Stimulated activated CD8-positive, alpha-beta memory T cell treated with anti-CD3 and anti-CD28 coated beads, Interleukin-4, amount 100 ng/mL, for 4 hours (primary cell): ENCODE measurements at places on chromosomes 1 and 21.

GRCh38 chr1:19925342-19926070 lies 2.1 kb upstream of the PLA2G2E start:
- no peak for DNase-seq

DNA sequence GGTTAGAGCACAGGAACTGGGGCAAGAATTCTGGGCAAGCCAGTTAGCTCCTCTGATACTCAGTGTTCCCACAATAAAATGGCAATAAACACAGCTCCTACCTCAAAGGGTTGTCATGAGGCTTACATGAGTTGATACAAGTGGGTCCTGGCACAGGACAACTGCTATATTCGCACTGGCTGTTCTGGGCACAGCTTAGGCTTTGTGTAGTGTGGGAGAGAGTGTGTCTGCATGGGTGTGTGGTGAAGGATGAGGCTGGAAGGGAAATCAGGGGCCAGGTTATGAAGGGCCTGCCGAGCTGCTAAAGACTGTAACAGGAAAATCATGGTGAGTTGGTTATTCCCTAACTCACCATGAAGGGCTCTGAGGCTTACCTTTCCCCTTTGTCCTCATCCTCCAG lies 18.7 kb downstream of the ETV3 start:
- DNase-seq: no peak

DNA sequence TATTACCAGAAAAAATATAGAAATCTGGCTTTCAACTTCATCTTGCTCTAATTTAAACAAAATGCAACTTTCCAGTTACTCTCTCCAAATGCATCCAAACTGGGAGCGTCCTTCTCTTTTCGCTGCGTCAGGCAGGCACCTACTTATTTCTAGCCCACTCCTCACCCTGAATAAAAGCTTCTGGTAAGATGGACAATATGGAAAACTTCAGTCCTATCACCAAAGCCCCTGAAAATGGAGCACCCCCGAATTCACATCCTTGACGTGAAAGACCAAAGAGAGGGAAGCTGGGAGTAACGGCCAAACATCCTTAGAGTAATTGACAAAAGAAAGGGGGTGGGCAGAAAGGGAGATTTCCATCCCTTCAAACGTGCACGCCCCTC lies 5.5 kb upstream of the PROX1 start:
- DNase-seq: no peak

GRCh38 chr1:216936779-216937178 lies 213.6 kb upstream of the ESRRG start:
- DNase-seq: no peak

GRCh38 chr1:55402671-55403464 lies 187.7 kb upstream of the USP24 start:
- no peak for DNase-seq

- no peak for DNase-seq
Observed at GRCh38 chr1:157403203-157403602, 149.1 kb downstream of the FCRL5 start.

DNA sequence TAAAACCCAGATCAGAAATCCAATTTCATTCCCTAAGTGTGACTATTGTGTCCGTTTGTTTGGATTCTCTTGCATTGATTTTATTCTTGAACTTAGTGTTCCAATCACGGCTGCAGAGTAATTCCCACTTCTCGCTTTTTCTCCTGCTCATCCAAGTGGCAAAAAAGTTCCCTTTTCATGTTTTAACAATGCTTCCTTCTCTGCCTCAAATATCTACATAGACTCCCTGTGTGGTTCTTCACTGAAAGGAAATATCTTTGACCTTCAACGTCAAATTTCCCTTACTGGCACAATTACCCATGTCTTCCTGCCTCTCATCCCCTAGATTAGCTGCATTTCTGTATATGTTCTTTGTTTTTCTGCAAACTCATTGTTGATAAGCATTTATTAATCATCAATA lies 305.4 kb downstream of the BACH1 start:
- no peak for DNase-seq

- no peak for DNase-seq
Observed at GRCh38 chr1:3249631-3250501, 180.9 kb downstream of the PRDM16 start.

DNA sequence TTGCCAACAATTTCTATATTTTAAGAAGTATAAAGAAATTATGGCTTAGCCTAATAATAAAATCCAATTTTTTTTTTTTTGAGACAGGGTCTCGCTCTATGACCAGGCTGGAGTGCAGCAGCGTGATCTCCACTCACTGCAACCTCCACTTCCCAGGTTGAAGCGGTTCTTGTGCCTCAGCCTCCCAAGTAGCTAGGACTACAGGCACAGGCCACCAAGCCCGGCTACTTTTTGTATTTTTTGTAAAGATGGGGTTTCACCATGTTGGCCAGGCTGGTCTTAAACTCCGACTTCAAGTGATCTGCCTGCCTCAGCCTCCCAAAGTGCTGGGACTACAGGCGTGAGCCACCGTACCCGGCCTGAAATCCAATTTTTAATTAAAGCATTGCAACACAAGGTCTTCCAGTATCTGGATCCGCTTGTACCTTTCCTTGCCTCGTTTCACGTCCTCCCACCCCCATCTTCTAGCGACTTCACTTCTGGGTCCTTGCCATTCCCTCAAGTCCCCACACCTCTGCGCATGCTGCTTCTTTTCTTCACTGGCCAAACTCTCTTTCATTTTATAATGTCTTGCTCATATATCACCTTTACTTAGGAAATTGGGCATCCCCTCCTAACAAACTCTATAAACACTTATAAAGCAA lies 2.3 kb downstream of the FUBP1 start:
- no peak for DNase-seq

- DNase-seq: no peak
Observed at GRCh38 chr21:40333731-40334130, 466.5 kb downstream of the PCP4 start.

GRCh38 chr1:35726450-35727433 lies 8.1 kb upstream of the C1orf216 start:
- DNase-seq: peak; percentile 29

GRCh38 chr1:159051436-159051835 lies 25.1 kb downstream of the AIM2 start:
- DNase-seq: no peak

DNA sequence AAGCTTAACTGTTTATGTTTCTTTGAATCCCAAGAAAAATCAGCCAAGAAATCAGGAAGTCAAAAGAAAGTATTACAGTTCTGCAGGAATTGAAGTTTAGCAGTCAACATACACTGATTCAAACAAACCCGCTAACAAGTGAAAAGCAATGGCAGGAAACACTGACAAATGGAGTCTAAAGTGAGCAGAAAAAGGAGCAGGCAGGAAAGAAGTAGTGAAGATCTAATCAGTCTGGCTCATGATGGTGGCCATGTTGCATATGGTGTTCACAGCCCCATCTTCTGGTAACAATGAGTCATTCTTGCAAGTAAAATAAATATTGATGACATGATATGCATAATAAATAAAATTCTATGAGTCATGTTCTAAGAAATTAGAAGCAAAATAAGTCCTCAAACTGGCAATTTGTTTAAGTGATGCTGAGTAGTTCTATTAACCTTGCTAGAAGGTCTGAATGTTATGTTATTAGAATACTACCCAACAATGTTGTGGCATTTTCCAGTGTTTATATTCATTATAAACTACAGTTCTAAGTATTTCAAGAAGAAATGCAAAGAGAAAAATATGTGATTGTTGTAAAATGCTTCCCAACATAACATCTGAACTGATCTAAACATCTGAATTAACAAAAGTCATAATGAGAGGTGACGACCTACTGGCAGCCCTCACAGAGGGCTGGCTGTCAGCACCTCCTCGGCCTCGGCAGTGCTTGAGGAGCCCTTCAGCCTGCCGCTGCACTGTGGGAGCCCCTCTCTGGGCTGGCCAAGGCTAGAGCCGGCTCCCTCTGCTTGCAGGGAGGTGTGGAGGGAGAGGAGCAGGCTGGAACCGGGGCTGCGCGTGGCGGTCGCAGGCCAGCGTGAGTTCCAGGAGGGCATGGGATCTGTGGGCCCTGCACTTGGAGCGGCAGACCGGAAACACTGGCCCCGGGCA lies 5.7 kb upstream of the ACBD6 start:
- DNase-seq: no peak

- DNase-seq: no peak
Observed at GRCh38 chr1:118143831-118144230, 41.2 kb downstream of the SPAG17 start.

DNA sequence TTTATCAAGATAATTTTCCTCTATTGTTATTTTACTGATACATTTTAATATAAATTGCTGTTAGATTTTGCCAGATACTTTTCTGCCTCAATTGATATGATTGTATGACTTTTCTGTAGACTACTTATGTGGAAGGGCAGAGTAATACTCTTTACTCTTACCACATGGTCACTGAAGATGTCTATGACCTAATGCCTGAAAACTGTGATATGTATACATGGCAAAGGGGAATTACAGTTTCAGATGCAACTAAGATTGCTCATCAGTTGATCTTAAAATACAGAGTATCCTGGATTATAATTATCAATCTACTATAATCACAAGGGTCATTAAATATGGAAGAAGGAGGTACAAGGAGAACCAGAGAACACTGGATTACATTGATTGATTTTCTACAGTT lies 1528.0 kb downstream of the BRINP3 start:
- DNase-seq: no peak

DNA sequence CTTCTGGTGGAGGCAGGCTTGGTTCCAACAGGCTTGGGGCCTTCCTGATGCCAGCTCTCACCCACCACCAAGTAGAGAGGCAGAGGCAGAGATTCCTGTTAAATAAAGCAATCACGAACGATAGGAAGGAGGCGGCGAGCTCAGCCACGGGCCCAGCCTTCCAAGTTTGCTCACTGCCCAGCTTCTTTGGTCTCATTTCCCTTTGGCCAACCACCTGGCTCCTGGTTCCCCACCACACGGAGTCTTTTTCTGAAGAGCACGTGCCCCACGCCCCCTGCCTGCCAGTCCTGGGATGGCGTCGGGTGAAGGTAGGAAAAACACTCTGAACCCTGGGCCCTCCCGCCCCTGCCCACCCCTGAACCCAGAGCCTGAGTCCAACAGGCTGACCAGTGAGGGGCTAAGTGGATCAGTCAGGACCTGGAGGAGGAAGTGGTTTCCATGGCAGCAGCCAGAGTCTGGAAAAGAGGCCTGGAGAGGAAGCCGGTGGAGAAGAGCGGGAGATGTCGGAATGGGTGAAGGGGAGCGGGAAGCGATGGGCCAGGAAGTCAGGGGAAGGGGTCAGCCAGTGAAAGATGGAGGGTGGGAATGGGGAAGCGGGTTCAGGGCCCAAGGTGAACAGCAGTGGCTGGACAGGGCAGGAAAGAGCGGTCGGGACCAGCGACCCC lies 158.2 kb upstream of the KLHDC7A start:
- no peak for DNase-seq
